ENCODE measurements at places on chromosomes 4 and X.
A peak's percentile ranks its signal among the peaks of the same experiment; 100 is the strongest.

DNA sequence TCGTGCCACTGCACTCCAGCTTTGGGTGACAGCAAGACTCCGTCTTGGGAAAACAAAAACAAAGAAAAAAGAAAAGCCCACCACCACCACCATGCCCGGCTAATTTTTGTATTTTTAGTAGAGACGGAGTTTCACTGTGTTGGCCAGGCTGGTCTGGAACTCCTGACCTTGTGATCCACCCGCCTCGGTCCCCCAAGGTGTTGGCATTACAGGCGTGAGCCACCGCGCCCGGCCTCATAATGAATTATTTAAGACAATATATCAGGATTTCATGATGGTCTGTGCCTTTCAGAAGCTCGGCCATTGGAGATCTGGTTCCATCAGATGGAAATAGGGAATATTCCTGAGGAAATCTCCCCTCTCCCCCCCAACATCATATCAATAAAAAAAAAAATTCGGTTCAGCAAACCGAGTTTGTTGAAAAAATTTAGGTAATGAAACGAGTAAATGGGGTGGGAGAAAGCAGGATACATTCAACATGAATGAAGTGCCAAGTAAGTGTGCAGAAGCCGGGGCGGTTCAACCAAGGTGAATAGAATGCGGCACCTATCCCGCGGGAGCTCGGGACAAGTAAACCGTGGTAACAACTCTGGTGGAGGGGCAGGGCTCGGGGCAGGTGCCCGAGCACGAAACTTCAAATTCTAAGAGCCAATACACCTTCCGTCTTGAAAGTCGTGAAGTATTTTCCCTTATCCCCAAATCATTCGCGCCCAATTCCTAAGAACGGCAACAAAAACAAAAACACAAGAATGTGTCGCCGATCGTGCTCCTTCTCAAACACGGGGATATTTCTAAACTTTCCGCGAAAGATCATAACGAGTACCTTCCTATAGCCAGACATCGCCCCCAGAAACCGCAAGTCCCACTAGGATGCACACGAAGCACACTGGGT is 773 bp upstream of the TXLNG start:
- H3K27me3 ChIP-seq = no peaks in the 10 kb centered on the region
- DNase-seq = no peak
- peak overlapping the region; percentile 92 for H3K27ac ChIP-seq
- H3K36me3 ChIP-seq = no peaks in the 10 kb centered on the region

GRCh38 chr4:11042760-11043159 is 358.2 kb upstream of the CLNK start:
- no peak overlapping the region for H3K4me3 ChIP-seq
- no peaks in the 10 kb centered on the region for H3K36me3 ChIP-seq
- H3K27ac ChIP-seq = no peak overlapping the region
- H3K4me1 ChIP-seq = no peaks in the 10 kb centered on the region

- H3K4me1 ChIP-seq = no peaks in the 10 kb centered on the region
- H3K4me3 ChIP-seq = no peak overlapping the region
- H3K27ac ChIP-seq = no peak overlapping the region
- DNase-seq = no peak
- H3K27me3 ChIP-seq = peaks cover 6% of the 10 kb centered on the region
These were observed 84.6 kb downstream of the FBXO8 start for GRCh38 chr4:174198828-174199227.

- no peak overlapping the region for H3K4me3 ChIP-seq
- no peaks in the 10 kb centered on the region for H3K27me3 ChIP-seq
- no peak overlapping the region for H3K27ac ChIP-seq
- H3K36me3 ChIP-seq = no peaks in the 10 kb centered on the region
- no peak for DNase-seq
These were observed 484.5 kb downstream of the PACRGL start for GRCh38 chr4:21184788-21185187.

GRCh38 chrX:110414679-110415439 is 56.2 kb downstream of the RTL9 start:
- H3K4me1 ChIP-seq = peaks cover 3% of the 10 kb centered on the region
- H3K27me3 ChIP-seq = no peaks in the 10 kb centered on the region
- H3K36me3 ChIP-seq = no peaks in the 10 kb centered on the region

- H3K4me3 ChIP-seq = no peak overlapping the region
- H3K27me3 ChIP-seq = peaks cover 2% of the 10 kb centered on the region
- DNase-seq = no peak
- no peak overlapping the region for H3K27ac ChIP-seq
These were observed 61.0 kb downstream of the RASGEF1B start for GRCh38 chr4:81410680-81411079.

- DNase-seq = no peak
- H3K27ac ChIP-seq = no peak overlapping the region
- no peak overlapping the region for H3K4me3 ChIP-seq
These were observed 1.4 kb downstream of the PIN4 start for GRCh38 chrX:72182924-72183323.

GRCh38 chr4:109648997-109649575 is 54.2 kb downstream of the CASP6 start:
- H3K27me3 ChIP-seq = no peaks in the 10 kb centered on the region
- peak; percentile 62 for DNase-seq
- peaks cover 63% of the 10 kb centered on the region for H3K4me1 ChIP-seq
- peak overlapping the region; percentile 76 for H3K27ac ChIP-seq
- H3K4me3 ChIP-seq = peak overlapping the region; percentile 84
- peaks cover 11% of the 10 kb centered on the region for H3K36me3 ChIP-seq

DNA sequence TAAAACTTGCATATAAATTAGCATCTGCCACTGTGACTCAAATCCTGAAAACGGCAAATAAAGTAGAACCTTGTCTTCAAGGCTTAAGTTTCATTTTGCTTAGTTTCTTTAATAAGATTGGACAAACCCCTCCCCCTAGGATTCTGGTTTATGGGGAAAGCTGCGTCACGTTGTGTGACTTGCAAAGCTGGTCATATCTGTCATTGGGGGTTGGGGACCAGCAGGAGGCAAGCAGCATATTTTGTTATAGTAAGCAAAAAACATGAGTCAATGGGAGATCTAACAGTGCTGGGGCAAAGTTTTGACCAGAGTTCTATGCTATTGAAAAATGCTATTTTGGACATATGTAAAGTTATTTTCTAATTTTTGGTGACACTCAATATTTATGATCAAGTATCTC is 407.3 kb downstream of the PCDH18 start:
- no peak overlapping the region for H3K27ac ChIP-seq
- no peak overlapping the region for H3K4me3 ChIP-seq
- H3K4me1 ChIP-seq = no peaks in the 10 kb centered on the region

DNA sequence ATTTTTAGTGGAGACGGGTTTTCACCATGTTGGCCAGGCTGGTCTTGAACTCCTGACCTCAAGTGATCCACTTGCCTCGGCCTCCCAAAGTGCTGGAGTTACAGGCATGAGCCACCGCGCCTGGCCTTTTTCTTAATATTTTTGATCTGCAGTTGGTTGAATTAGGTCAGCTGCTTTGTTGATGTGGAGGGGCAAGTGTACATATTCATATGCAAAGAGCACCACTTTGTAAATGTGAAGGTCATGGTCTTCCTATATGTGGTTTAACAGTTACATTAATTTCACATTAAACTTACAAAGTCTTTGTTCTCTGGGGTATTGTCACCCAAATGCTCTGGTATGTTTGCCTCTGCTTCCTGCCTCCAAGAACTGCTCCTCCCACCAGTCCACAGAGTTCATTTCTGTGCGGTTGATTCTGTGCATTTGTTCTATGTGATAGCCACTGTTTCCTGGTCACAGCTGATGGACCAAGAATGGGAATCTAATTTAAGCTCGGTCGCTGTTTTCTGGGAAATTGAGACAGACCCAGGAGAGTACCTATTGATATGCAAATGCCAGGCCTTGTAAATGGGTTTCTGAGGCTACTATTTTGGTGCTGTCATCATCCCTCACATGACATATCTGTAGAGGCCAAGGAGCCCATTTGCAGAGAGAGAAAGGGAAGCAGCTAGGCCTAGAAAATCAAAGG is 26.9 kb upstream of the HPSE start:
- no peak overlapping the region for H3K4me3 ChIP-seq
- H3K27me3 ChIP-seq = no peaks in the 10 kb centered on the region
- no peak overlapping the region for H3K27ac ChIP-seq
- H3K36me3 ChIP-seq = no peaks in the 10 kb centered on the region
- H3K4me1 ChIP-seq = no peaks in the 10 kb centered on the region

DNA sequence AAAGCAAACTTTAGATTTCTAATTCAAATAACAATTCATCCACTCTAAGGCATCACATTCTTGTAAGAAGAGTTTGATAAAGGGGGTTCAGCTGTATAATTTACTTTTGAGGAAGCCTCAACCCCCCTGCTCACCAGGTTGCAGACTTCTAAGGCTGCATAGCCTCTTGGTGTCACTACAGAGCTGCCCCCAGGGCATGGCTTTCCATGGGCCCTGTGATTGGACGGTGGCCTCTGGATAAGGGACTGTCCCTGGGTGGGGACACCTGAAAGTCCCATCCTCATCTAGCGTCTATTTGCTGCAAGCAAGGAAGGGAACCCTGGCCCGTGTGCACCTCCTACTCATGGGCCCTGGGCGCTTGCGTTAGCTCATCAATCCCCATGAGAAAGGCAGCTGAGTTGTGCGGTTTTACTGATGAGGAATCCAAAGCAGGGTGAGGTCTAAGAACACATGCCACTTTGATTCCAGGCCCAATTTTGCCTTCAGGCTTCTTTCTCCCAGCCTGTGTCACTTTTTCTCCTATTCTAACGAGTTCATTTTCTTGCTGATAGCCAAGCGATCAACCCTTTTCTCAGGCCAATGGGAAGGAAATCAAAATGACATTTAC is 51.8 kb downstream of the SCML1 start:
- H3K27me3 ChIP-seq = no peaks in the 10 kb centered on the region
- DNase-seq = no peak
- H3K36me3 ChIP-seq = no peaks in the 10 kb centered on the region
- no peaks in the 10 kb centered on the region for H3K4me1 ChIP-seq
- no peak overlapping the region for H3K4me3 ChIP-seq
- no peak overlapping the region for H3K27ac ChIP-seq

DNA sequence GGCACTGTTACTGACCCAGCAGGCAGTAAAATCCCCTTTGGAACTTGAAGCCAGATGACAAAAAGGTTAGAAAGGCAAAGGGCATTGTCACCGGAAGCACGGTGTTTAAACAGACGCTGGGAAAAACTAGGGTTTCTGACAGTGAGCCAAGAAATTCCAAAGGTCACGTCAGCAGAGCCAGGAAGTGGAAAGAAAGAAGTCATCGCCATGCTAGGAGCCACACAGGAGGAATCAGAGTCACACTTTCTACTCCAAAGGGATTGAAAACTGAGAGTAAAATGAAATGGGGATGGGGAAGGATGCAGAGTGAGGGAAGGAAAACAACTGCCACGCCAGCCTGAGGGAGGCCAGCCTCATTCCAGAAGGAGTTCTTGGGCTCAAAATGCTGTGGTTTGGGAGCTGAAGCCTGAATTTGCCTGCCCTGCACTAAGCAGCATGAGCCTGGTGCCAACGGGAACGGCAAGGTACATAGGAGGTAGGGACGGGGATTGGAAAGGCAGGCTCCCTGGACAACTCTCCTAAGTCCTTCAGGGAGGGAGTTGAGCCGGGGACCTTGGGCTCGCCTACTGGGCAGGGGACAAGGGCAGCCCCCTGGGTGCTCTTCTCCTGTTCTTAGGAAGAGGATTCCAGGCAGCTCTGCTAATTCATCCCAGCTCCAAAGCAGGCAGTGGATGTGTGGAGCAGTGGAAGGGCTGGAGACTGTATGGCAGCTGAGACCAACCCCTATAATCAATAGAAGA is 66.8 kb downstream of the SOWAHB start:
- no peaks in the 10 kb centered on the region for H3K36me3 ChIP-seq
- no peak for DNase-seq
- H3K4me1 ChIP-seq = no peaks in the 10 kb centered on the region
- H3K4me3 ChIP-seq = no peak overlapping the region
- no peaks in the 10 kb centered on the region for H3K27me3 ChIP-seq

GRCh38 chr4:110055158-110055768 is 142.6 kb downstream of the EGF start:
- DNase-seq = no peak
- no peak overlapping the region for H3K27ac ChIP-seq
- H3K4me1 ChIP-seq = peaks cover 4% of the 10 kb centered on the region
- no peaks in the 10 kb centered on the region for H3K36me3 ChIP-seq
- no peaks in the 10 kb centered on the region for H3K27me3 ChIP-seq
- no peak overlapping the region for H3K4me3 ChIP-seq

- H3K4me1 ChIP-seq = peaks cover 38% of the 10 kb centered on the region
- DNase-seq = no peak
- no peaks in the 10 kb centered on the region for H3K36me3 ChIP-seq
- no peak overlapping the region for H3K27ac ChIP-seq
- no peak overlapping the region for H3K4me3 ChIP-seq
- no peaks in the 10 kb centered on the region for H3K27me3 ChIP-seq
These were observed 7.8 kb upstream of the TBC1D14 start for GRCh38 chr4:6901669-6902317.

DNA sequence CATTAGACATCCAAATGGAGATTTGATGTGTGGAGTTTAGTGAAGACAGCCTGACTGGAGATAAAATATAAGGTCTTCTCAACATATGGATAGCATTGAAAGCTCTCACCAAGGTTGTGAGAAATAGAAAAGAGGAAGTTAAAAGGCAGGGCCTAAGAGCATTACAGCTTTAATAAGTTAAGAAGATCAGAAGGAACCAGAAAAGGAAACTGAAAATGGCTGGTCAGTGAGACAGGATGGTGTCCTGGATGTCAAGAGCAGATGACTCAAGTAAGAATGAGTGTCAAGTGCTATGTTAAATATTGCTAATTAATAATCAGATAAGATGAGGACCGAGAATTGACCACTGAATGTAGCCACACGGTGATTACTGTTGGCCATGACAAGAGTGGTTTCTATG is 642.9 kb downstream of the STPG2 start:
- no peak overlapping the region for H3K27ac ChIP-seq
- no peak overlapping the region for H3K4me3 ChIP-seq
- no peaks in the 10 kb centered on the region for H3K36me3 ChIP-seq
- H3K27me3 ChIP-seq = no peaks in the 10 kb centered on the region
- no peak for DNase-seq

DNA sequence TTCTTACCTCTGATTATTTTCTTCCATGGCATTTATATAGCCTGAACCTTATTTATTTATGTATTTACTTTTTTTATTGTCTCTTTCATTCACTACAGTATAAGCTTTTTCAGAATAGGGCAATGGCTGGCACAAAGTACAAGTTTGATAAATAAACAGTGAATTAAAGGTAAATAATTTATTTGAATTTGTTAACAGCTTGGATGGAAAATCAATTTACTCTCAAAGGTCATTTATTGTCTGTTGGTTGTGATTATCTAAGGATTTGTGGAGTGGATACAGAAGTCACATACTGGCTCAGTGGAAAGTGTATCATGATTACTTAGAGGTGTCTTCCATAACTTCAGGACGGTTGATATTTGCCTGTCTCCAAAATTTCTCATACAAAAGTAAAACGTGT is 2472.9 kb downstream of the PCDH7 start:
- no peaks in the 10 kb centered on the region for H3K36me3 ChIP-seq
- H3K27ac ChIP-seq = no peak overlapping the region
- H3K4me3 ChIP-seq = no peak overlapping the region
- DNase-seq = no peak

GRCh38 chr4:166324321-166324720 is 451.3 kb downstream of the TLL1 start:
- H3K27ac ChIP-seq = no peak overlapping the region
- no peak overlapping the region for H3K4me3 ChIP-seq
- H3K36me3 ChIP-seq = no peaks in the 10 kb centered on the region
- no peak for DNase-seq

- peaks cover 16% of the 10 kb centered on the region for H3K4me1 ChIP-seq
- H3K36me3 ChIP-seq = no peaks in the 10 kb centered on the region
- no peak overlapping the region for H3K4me3 ChIP-seq
These were observed 47.5 kb upstream of the BCOR start for GRCh38 chrX:40145001-40145922.

- H3K36me3 ChIP-seq = no peaks in the 10 kb centered on the region
- no peak for DNase-seq
- no peak overlapping the region for H3K4me3 ChIP-seq
- H3K27ac ChIP-seq = no peak overlapping the region
These were observed 85.7 kb downstream of the QDPR start for GRCh38 chr4:17426222-17426621.
